ENCODE measurements at places on chromosomes 1 and 21. TPM values are rescaled to one million over a fixed set of nuclear protein-coding genes. Genes with fewer than 3 reads are reported as not detected.

Gene FCRLB
- 0.16 TPM for total RNA-seq

Gene WNT2B
- 4.3 TPM for total RNA-seq

Gene TSACC
- total RNA-seq = not detected

Gene USP1
- 28.8 TPM for total RNA-seq

Gene NUP133
- total RNA-seq = 25.9 TPM

Gene NHLH1
- not detected for total RNA-seq

DNA sequence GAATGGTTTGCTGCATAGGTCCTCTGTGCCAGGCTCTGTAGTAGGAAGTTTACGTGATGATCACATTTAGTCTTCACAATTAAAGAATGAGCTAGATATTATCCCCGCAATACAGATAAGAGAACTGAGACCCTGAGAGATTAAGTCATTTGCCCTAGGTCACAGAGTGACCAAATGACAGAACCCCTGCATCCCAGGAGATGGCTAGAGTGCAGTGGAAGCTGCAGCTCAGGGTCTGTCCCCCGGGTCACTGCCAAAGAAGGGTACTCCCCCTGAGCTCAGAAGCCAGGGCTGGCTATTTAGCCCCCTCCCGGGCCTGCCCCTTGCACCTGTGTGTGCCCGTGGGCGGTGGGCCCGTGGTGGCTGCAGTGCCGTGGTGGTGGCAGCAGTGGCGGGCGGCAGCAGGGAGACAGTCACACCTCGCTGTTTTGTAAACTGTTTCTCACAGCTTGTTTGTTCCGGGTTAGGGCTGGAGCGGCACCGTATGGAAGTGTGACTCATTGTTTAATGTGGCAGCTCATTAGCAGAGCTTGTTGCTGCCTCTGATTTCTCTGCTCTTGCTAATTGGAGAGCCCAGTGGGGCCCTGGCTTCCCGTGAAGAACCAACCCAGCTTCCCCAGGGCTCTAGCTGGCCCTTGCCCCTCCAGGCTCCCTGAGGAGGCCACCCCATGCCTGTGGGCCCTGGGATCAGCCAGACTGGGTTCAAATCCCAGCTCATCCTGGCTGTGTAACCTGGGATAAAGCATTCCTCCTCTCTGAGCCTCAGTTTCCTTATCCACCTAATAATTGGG, 19.3 kb upstream of the FOXO6 start:
- DNase-seq = peak; percentile 65

- no peak for DNase-seq
Measured at GRCh38 chr1:168390271-168390670, 109.6 kb downstream of the TBX19 start.

DNA sequence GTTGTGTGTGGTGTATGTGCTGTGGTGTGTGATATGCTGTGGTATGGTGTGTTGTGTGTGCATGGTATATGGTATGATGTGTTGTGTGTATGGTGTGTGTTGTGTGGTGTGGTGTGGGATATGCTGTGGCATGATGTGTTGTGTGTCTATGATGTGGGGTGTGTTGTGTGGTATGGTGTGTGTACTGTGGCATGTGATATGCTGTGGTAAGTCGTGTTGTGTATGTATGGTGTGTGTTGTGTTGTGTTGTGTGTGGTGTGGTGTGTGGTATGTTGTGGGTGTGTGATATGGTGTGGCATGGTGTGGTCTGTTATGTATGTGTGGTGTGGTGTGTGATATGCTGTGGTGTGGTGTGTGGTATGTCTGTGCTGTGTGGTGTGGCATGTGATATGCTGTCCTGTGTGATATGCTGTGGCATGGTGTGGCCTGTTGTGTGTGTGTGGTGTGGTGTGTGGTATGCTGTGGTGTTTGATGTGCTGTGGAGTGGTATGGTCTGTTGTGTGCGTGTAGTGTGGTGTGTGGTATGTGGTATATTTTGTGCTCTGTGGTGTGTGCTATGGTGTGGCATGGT, 318.0 kb downstream of the PTPRU start:
- DNase-seq = no peak

DNA sequence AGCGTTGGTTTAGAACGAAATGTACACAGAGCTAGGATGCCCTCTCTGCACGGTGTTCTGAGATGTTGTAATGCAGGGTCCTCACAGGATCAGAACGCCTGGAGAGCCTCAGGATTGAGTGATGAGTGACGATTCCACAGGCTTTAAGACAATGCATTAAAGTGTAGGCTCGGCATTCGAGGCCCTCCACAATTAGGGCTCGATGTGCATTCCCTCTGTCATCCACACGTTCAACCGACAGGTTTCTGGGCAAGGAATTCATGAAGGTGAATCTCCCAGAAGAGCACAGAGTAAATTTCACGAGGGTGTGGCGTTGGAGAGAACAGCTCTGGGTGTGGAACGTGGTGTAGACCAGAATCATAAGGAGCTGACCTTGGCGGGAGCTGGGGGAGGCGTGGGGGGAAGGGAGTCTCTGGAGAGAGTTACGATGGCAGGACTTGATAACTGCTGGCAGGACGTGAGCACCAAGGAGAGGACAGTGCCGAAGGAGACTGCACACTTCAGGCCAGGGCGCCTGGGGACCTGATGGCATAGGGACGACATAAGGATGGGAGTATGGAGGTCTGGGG, 51.0 kb upstream of the EFHD2 start:
- peak; percentile 61 for DNase-seq

- DNase-seq = no peak
Measured at GRCh38 chr1:45177452-45177851, 29.0 kb downstream of the ZSWIM5 start.

- DNase-seq = no peak
Measured at GRCh38 chr1:117036018-117036461, 24.1 kb upstream of the TTF2 start.

GRCh38 chr1:187870552-187870951, 1041.8 kb downstream of the PLA2G4A start:
- no peak for DNase-seq

GRCh38 chr1:117209094-117209493, 1.6 kb downstream of the VTCN1 start:
- no peak for DNase-seq

DNA sequence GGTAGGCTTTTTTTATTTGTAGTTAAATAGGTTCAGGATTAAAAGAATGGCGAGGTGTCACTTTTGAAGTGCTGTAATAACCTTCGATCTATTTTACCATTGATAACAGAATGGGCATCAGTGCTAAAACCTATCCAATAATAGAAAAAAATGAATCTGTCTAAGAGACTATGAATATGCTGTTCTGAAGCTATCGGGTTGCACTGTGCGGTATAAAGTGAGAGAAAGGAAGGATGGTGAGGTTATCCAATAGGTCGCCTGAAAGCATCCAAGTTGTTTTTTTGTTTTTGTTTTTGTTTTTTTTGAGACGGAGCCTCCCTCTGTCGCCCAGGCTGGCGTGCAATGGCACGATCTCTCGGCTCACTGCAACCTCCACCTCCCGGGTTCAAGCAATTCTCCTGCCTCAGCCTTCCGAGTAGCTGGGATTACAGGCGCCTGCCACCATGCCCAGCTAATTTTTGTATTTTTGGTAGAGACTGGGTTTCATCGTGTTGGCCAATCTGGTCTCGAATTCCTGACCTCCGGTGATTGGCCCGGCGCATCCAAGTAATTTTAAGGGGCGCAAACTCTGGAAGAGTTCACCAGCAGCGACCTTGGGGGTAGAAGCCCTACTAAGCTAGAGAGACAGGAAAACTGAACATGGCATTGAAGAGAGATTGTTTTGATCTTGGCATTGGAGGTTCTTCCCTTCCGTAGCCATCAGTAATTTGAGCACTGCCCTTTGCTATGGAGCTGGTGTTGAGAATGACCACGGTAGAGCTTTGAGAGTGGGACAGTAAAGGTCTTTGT, 8.7 kb upstream of the MDM4 start:
- DNase-seq = peak; percentile 50

GRCh38 chr1:211829343-211830054, 1.1 kb downstream of the LPGAT1 start:
- peak; percentile 43 for DNase-seq

- no peak for DNase-seq
Measured at GRCh38 chr1:29523576-29523975, 287.3 kb downstream of the PTPRU start.

DNA sequence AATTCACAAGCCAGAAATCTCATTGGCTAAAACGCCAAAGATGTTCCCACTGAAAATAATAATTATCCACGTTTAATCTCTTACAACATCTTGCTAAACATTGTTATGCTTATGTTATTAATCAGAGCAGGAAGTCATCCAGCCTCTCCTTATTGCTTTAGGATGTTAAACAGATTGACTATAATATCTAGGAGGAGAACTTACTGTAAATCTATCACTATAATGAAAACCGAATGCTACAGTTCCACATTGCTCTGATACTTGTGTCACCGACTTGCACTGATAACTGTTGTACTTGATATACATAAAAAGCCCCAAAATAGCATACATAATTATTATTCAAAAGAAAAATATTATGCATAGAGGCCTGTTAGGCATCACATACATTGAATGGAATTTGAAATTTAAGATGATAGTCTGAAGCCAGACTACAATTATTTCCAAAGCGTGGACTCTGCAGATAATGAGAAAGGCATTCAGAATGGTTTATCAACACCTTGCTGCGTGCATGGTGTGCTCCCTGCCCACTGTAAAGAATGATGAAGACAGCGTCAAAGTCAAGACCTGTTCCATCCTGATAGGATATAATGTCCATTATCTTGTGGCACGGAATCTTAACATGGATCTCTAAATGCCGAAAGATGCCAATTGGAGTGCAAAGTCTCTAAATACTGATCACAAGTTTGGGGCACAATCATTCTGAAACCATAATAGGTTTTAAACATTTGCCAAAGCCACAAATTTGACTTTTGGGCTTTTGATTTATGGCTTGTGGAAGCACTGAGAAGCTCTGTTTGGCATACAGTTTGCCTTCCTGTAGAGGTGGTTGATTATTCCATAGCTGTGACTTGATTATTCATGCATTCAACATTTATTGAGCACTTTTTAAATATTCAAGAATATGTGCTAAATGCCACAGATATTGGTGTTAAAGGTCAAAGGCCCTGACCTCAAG, 71.3 kb downstream of the CRB1 start:
- DNase-seq = no peak

GRCh38 chr21:27339902-27340301, 373.0 kb upstream of the ADAMTS5 start:
- no peak for DNase-seq

DNA sequence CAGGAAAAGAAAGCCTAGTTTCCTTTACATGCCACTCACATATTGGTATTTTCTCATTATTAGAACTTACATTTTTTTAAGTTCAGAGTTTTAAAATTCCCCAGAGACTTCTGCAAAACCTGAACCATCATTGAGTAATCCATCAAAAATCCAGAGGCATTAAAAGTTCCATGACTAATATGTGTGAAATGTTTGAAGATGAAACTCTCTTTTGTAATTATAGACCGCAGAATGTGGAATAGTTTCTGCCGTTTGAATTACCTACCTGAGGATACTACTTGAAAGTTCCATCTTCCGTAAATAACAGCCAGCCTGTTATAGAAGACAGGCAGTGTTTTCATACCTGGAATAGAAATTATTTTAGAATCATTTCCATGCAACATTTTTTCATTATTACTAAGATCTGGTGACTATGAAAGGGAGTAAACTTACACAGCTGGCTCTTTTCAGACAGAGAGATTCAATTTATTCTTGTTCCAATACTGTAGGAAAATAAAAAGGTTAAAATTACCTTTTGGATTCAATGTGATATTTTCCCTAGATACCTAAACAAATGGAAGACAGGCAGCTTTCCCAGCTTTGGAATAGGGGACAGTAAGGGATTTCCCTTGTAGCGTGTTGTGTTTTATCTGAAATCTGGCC, 131.4 kb downstream of the ST6GALNAC5 start:
- no peak for DNase-seq

DNA sequence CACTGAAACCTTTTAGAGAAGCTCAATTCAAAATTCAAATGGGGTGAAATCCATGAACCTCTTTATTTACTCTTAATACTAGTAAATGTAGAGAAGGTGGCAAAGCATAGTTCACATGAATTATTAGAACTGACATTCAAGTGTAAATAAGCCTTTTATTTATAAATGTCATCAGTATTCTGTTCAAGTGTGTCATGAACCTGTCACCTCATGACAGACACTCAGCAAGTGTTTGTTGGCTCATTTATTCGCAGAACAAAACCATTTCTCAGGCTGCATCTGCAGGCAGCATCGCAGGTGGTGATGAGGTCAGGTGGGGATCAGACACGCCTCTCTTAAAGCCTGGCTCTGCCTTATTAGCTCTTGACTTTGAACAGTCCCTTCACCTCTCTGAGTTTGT, 116.6 kb downstream of the SETD4 start:
- no peak for DNase-seq

DNA sequence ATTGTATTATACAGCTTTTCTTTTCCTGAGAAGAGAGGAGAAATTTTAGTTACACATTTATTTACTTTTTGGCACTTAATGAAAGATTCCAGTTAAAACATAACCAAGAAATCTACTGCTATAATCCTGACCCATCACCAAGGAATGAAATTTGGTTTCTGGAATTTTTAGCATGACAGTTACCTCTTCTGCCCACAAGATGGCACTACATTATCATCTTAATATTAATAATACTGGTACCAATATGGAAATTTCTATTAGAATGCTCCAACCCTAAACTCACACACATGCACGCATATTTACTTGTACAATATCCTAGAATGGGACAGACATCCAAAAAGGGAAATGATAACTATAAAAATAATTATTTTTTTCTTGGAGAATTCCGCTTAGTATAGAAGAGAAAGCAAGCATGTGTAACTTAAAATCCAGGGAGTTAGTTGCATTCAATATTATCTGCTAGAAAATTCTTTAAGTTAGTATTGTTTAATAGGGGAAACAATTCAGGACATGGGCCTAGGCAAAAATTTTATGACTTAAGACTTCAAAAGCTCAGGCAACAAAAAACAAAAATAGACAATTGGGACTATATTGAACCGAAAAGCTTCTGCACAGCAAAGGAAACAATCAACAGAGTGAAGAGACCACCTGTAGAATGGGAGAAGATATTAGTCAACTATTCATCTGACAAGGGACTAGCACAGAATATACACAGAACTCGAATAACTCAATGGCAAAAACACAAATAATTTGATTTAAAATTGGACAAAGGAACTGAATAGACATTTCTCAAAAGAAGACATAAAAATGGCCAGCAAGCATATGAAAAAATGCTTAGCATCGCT, 37.4 kb downstream of the MAP3K21 start:
- no peak for DNase-seq

- no peak for DNase-seq
Measured at GRCh38 chr1:15820478-15820877, 13.0 kb upstream of the UQCRHL start.
